Placental epithelial cell (primary cell): ENCODE measurements at places on chromosomes 16 and 17. TPM values are rescaled to one million over a fixed set of nuclear protein-coding genes. Genes with fewer than 3 reads are reported as not detected.

Gene GAST
- not detected in 2 replicates for total RNA-seq

Gene PPP1R27
- total RNA-seq, result not detected in 2 replicates

Gene MMP28
- total RNA-seq, result 0.79 and 2.7 TPM in 2 replicates

Gene CACNG3
- not detected in 2 replicates for total RNA-seq

Gene KRT33B
- 0.33 TPM in 1 of 2 replicates, not detected in the other for total RNA-seq

Gene CASKIN1
- total RNA-seq, result under 0.01 TPM in 1 of 2 replicates, not detected in the other

Gene OTOP2
- not detected in 2 replicates for total RNA-seq

Gene NPIPB2
- total RNA-seq, result 4.9 and 7.5 TPM in 2 replicates

Gene HSD17B2
- 1.2 and 1.8 TPM in 2 replicates for total RNA-seq

Gene CCL16
- not detected in 2 replicates for total RNA-seq

Gene TBC1D26
- 0.65 and 1.2 TPM in 2 replicates for total RNA-seq

Gene KRT32
- total RNA-seq, result not detected in 2 replicates

Gene CHST5
- not detected in 2 replicates for total RNA-seq

Gene ANKRD40CL
- total RNA-seq, result under 0.01 TPM in 1 of 2 replicates, not detected in the other

Gene ZACN
- under 0.01 TPM in 1 of 2 replicates, not detected in the other for total RNA-seq

Gene SPATA20
- total RNA-seq, result 59.0 and 78.1 TPM in 2 replicates

Gene TBX6
- total RNA-seq, result 1.6 and 4.7 TPM in 2 replicates

Gene SLC6A4
- under 0.01 TPM in 1 of 2 replicates, not detected in the other for total RNA-seq

Gene CACNG5
- not detected in 2 replicates for total RNA-seq

Gene C16orf96
- total RNA-seq, result 0.39 TPM in 1 of 2 replicates, not detected in the other

Gene ACOX1
- 147 TPM in 2 replicates for total RNA-seq

Gene MYH1
- total RNA-seq, result not detected in 2 replicates

Gene PRSS21
- total RNA-seq, result not detected in 2 replicates

Gene ATP2A1
- total RNA-seq, result 0.11 and 0.39 TPM in 2 replicates

Gene CLEC18A
- total RNA-seq, result 0.39 and 0.43 TPM in 2 replicates

Gene CNGB1
- under 0.01 TPM in 1 of 2 replicates, not detected in the other for total RNA-seq

Gene BRICD5
- 1.2 and 22.8 TPM in 2 replicates for total RNA-seq

Gene CPHXL2
- not detected in 2 replicates for total RNA-seq

Gene CFAP52
- under 0.01 TPM in 1 of 2 replicates, not detected in the other for total RNA-seq

Gene CDC27
- 37.3 and 80.1 TPM in 2 replicates for total RNA-seq

Gene HELZ
- 38.9 and 76.3 TPM in 2 replicates for total RNA-seq

Gene RDM1
- under 0.01 and 0.43 TPM in 2 replicates for total RNA-seq

Gene APOH
- total RNA-seq, result not detected in 2 replicates

Gene TEDC2
- total RNA-seq, result 3.9 and 8.7 TPM in 2 replicates

Gene MPP2
- 0.43 and 0.79 TPM in 2 replicates for total RNA-seq

Gene C17orf50
- total RNA-seq, result not detected in 2 replicates

Gene ZNHIT3
- 21.5 and 36.5 TPM in 2 replicates for total RNA-seq

Gene EPX
- total RNA-seq, result not detected in 2 replicates
